Skeletal muscle cell (primary cell): ENCODE measurements at places on chromosomes 16 and 17.

DNA sequence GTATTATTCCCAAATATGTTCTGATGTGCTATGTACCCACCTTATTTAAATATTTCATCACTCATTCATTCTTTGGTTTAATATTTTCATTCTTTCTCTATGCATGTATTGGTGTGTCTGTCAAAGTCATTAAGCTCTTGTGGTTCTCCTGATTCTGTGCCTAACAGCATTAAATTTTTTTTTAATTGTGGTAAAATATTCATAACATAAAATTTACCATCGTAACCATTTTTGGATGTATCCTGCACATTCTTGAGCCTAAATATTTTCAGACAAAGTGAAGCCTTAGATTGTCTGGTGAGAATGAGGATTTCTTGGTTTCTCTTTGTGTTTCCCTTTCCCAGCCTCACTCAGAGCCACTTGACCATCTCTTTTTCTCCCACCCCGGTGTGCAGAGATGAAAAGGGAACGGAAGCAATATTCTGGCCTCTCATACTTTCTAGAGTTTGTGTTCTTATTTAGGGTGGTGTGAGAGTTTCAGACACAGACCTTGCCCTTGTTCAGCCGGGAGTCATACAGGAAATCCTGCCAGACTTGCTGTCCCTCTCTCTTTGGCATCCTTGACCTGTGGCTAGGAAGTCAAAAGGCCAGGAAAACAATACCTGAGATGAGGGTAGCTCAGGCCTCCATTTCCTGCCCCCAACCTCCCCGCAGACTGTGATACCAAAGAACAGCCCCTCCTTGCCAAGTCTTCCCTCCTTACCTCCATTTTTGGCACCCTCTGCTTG lies 4.9 kb downstream of the CCL5 start:
- no peak for DNase-seq

- peak; percentile 88 for DNase-seq
These were observed 1.8 kb downstream of the ST3GAL2 start for GRCh38 chr16:70437017-70437581.

DNA sequence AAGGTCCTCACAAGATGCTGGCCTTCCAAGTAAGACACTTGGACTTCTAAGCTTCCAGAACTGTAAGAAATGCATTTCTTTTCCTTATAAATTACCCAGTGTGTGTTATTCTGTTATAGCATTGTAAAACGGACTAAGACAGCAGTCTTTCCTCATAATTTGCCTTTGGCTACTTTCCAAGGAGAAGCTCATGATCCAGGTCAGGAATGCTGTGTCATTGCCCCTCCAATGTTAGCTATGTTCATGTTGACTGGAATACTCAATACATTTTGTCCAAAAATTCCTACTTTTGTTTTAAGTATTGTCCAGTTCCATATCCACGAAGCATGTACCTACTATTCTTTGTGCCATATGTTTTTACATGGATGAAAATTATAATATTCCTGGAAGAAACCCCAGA lies 234.6 kb downstream of the HS3ST3A1 start:
- DNase-seq = no peak

GRCh38 chr17:15744885-15745284 lies 12.8 kb downstream of the TBC1D26 start:
- DNase-seq = no peak

- DNase-seq = no peak
These were observed at the start of gene DHRS7C for GRCh38 chr17:9790889-9791876. TSS of gene DHRS7C (minus strand) at chr17:9791592. CDS start at chr17:9791284, 308 bp downstream.

GRCh38 chr16:20137194-20137593 lies 63.5 kb upstream of the GPR139 start:
- no peak for DNase-seq

DNA sequence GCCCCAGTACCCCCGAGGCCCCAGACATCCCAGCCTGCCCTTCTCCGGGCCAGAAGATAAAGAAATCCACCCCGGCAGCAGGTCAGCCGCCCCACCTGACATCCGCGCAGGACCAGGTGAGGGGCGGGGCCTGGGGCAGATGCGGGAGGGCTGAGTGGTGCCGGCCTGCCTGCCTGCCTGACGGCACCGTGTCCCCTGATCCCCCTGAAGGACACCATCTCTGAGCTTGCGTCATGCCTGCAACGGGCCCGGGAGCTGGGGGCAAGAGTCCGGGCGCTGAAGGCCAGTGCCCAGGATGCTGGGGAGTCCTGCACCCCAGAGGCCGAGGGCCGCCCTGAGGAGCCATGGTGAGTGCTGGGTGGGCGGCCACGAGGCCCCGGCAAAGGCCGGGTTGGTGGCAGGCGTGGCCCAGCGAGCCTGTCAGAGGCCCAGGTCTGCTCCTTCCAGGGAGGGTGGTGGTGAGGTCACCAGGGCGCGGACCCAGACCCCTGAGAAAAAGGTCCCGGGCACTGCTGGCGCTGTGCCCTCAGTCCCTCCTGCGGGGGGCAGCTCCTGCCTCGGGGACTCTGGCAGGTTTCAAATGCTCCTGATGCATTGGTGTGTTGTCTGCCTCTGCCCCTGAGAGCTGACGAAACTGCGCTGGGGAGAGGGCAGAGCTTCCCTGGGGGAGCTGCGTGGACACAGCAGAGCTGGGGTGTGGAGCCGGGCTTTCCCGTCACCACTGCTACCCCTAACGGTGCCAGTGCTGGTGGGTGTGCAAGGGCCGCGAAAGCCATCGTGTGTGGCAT lies 1.2 kb downstream of the CDT1 start:
- no peak for DNase-seq

DNA sequence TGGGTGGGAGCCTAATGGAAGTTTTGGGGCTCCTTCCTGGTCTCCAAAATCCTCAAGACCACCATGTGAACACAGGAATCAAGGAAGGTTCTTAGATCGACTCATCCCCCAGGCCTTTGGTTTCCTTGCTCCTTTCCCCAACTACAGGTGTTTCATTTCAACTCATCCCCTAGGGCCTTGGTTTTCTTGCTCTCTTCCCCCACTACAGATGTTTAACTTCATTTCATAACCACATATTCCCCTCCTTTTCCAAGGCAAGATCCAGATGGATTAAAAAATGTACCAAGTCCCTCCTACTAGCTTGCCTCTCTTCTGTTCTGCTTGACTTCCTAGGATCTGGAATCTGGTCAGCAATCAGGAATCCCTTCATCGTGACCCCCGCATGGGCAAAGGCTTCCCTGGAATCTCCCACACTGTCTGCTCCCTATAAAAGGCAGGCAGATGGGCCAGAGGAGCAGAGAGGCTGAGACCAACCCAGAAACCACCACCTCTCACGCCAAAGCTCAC lies at the start of gene CCL11:
CCL11 (plus strand) TSS at position 457 of the 507 bp plus-strand sequence. CDS start 67 bp downstream, outside the sequence.
- DNase-seq = no peak

GRCh38 chr17:50029185-50029584 lies 26.7 kb upstream of the ITGA3 start:
- no peak for DNase-seq
